SHP77 treated with DMSO at 0.1 percent for 48 hours (cell line): ENCODE measurements at places on chromosomes 4 and X.

DNA sequence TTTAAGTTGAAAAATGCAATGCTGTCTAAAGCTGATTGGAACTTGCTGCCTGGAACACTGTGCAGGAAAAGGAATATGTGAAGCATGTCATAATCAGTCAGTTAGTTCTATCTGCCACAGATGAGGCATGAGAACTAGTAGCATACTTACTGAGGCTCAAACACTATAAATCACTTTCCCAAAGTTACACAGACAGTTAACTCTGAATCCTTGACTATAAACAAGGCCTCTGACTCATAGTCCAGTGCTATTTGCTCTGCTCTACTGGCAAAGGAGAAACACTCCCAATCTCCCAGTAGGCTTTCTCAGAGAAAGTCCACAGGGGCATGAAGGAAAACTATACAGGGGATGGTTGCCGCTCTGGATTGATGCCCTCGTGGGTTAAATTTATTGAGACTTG, 2078.4 kb upstream of the TENM3 start:
- no peak for DNase-seq

DNA sequence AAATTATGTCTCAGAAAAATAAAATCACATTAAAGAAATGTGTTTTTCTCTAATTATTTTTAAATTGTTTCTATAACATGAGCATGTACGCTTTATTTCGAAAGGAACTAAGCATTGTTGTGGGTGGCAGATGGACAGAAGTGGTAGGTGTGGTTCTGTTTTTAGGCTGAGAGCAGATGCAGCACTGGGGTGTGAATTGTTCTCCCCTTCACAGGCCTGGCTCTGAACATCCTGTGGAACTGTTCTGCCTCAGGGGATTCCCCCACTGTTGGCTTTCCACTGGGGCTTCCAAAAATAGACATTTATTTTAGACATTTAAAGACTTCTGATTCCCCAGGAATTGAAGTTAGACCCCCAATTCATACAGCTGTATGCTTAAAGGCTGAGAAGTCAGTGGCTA, 41.9 kb upstream of the PDHA2 start:
- no peak for DNase-seq

GRCh38 chr4:145626623-145626982, 7.4 kb downstream of the MMAA start:
- no peak for DNase-seq

DNA sequence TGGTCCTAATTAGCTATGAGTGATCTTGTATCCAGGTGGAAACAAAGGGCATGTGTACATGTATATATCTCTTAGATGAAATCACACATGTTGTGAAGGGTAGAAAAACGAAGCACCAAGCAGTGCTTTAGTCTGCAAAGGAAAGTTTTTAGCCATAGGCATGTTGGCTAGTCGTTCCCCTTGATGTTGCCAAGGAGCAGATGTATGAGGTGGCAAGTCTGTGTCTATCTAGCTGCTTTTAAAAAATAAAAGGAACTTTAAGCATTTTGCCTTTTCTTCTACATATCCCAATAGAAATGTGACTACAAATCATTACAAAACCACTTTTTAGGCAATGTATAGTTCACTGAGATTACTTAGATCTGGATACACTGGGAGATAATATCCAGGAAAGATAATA, 63.1 kb downstream of the NSUN7 start:
- DNase-seq, result no peak

DNA sequence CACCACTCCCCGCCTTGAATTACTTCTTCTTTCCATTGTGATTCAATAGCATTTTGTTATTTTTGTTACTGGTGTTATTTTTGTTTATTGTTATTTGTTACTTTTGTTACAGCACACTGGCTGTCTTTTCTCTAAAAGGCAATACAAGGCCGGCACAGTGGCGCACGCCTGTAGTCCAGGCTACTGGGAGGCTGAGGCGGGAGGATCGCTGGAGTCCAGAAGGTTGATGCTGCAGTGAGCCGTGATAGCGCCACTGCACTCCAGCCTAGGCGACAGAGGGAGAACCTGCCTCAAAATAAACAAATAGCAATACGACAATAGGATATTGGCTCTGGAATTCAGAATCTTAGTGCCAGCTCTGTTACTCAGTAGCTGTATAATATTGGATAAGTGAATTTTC, 1.0 kb upstream of the MED12 start:
- DNase-seq, result no peak

DNA sequence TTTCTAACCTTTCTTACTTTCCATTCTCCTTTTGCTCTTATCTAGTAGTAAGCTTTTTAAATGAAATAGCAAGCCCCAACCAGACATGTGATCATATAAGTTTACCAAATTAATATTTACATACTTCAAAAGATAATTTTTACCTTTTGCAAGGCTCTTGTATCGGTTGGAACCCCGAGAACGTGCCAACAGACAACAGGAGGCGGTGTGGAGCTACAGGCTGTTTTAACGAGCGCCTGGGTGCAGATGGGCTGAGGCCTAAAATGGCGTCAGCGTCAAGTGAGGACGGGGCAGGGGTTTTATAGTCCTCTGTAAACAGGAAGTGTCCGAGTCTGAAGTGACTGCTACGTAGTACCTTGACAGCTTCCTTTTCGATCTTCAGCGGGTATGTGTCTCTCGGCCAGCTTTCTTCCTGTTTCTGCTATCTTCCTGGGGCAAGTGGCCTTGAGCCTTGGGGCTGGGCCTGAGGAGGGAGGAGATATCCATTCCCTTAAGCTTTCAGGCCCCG, 342.7 kb downstream of the GALNTL6 start:
- no peak for DNase-seq

- DNase-seq, result no peak
Measured at GRCh38 chr4:152232271-152232670, 303.6 kb downstream of the FBXW7 start.

DNA sequence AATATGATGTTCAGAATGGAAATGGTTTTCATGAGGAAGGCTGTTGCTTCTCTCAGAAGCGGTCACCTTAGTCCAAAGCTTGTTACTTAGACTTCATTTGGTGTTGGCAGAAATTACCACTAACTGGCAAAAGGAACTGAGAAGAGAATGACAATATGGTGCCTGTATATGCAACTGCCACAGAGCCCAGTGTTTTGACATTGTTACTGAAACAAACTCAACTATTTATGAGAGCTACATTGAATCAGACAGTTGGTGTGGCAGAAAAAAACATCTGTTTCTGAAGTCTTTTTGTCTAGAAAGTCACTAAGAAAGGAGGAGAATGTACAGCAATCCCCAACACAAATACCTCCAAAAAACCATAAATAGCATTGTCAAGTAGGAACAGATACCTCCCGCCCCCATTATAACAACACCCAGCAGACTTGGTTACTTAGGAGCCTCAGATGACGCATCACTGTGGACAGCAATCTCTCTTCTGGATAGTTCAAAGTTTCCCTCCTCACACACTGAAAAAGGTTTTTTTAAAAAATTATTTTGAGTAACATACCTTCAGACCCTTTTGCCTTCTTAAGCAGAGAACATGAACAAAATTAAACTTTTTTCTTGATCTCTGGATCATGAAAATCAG, 92.2 kb downstream of the MAML3 start:
- DNase-seq, result no peak

DNA sequence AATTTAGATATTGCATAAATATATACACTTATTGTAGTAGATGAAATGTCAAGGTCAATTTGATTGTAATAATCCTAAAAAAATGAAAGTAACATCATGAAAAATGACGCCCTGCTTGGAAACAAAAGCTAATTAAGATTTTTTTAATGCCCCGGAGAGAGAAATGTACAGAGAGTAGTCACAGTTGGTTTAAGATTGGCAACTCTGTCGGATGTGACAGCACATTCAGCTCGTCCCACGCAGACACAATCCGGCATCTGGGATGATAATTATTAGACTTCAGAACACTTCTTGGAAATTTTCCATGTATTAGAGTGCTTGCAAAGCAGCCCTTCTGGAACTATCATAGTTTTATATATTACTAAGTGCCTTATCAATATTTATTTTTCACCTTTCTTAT, 478.0 kb downstream of the PDHA2 start:
- no peak for DNase-seq

DNA sequence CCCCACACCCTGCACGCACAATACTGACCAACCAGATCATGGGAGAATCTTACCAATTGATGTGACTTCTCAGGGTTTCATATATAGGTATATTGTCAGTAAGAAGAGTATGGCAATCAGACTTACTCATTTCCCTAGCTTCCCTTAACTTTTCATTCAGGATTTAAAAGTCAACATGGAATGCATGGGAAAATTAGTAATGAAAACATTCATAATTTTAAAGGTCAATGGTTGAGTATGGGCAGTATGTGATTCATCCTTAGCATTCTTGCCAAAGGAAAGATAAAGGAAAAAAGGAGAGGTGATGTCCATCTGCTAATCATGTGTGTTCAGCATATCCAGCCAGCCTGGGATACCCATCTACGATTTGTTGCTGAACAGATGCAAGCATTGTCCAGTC, 4.0 kb downstream of the DIPK2B start:
- DNase-seq, result no peak

GRCh38 chr4:185137233-185137925, 5.7 kb upstream of the SLC25A4 start:
- no peak for DNase-seq

DNA sequence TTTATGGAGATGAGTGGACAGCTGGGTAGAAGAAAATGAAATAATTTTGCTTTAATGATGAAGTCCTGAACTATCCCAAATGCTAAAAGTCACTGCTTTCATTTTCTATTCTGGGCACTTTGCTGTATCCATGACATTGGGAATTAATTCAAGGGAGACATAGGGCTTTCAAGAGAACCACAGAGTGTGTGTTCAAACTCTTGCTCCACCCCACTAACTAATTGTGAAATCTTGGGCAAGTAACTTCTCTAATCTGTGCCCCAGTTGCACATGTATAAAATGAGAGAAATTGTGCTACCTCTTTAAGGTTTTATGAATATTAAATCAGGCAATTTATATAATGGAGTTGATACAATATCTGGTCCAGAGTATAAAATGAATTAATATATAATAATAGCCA, 1422.0 kb downstream of the ADGRL3 start:
- DNase-seq, result no peak

DNA sequence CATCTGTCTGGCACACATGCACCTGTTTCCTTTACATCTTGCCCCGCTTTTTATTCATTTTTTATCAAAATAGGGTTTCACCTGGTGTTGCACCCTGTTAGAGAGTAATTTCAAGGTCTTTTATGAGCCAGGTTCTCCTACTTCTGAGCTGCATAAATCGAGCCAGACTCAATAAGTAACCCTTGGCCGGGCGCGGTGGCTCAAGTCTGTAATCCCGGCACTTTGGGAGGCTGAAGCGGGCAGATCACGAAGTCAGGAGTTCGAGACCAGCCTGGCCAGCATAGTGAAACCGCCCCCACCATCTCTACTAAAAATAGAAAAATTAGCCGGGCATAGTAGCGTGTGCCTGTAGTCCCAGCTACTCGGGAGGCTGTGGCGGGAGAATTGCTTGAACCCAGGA, 1.0 kb upstream of the PPP2R3B start:
- no peak for DNase-seq

DNA sequence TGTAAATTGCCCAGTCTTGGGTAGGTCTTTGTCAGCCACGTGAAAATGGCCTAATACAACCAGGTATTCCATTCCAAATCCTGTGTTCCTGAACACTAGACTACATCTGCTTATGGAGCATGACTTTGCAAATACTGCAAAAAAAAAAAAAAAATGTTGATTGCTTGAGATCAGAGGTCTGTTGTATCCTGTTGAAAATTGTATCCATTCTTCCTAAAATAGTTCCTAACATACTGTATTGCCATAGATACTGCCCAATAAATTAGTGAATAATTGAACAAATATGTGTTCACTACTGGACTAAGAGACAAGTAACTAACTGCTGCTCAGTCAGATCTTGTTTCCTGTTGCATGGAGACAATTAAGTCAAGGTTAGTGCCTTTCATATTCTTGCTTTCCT, 164.3 kb upstream of the PABPC4L start:
- no peak for DNase-seq

- DNase-seq, result no peak
Measured at GRCh38 chr4:71564775-71565174, 219.1 kb downstream of the GC start.

GRCh38 chr4:41178372-41179370, 35.7 kb downstream of the APBB2 start:
- DNase-seq, result no peak

- DNase-seq, result no peak
Measured at GRCh38 chr4:25076625-25077398, 46.1 kb upstream of the LGI2 start.

DNA sequence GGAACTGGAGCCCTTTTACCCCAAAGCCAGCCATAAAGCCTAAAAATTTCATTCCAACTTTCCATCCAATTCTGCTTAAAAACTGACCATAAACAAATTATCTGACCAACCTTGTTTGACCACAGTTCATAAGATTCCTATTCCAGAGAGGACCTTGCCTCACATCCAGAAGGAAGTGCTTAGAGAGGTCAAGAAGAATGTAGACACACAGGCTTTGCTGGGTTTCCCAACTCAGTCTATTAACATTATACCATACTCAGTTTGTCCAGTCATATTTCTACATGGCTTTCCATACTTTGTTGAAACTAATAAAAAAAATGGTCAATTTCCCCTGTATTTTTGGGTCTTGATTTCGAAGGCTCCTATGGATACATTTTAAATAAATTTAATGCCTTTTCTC, 1522.5 kb downstream of the ARAP2 start:
- DNase-seq, result no peak

- peak; percentile 0 for DNase-seq
Measured at GRCh38 chrX:22952010-22952409, 47.8 kb upstream of the DDX53 start.

DNA sequence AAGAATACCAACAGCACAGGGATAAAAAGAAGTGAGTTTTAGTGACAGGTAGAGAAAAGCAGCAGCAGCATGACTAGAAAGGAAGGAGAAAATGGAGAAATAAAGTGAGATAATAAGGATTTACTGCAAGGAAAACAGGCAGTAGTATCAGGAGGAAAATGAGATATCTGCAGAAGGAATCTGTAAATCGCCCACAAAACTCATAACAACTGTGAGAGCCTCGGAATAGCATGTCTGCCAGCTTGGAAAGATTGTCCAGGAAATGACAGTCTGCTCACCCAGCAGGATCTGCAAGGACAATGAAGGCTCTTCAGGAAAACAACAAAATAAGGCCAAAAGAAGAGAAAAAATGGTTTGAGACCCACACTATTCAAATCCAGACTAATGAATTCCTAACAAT, 47.4 kb downstream of the CXXC4 start:
- no peak for DNase-seq

GRCh38 chr4:177109769-177110168, 199.9 kb upstream of the NEIL3 start:
- no peak for DNase-seq

- no peak for DNase-seq
Measured at GRCh38 chrX:31397119-31397518, 325.3 kb upstream of the FTHL17 start.

DNA sequence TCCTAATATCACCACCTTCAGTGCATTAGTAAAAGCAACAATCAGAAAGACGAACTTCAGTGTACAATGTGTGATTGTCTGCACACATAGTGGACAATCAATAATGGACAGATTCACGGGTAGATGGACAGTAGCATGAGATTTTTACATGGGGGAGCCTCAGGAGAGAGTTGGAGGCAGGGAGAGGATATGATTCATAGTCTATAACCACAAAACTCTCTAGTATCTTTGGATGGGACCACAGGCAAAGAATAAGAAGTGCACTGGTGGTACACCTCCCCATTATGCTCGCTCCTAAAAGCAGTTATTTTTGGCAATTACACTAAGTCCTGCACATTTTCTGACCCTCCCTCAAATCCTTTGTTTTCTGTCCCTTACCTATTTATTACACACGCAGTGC, 624.4 kb upstream of the ACTRT1 start:
- DNase-seq, result no peak

GRCh38 chrX:120213438-120214265, 37.0 kb upstream of the ZBTB33 start:
- DNase-seq, result no peak
